Neural cell (in vitro differentiated cells): ENCODE measurements at places on chromosomes 7 and 10. TPM values are rescaled to one million over a fixed set of nuclear protein-coding genes. Genes with fewer than 3 reads are reported as not detected.

Gene HTRA1
- 1.4 and 1.7 TPM in 2 replicates for polyA plus RNA-seq

Gene ZNF680
- 0.32 TPM in 1 of 2 replicates, not detected in the other for polyA plus RNA-seq

Gene NKX1-2
- polyA plus RNA-seq = 0.16 and 0.19 TPM in 2 replicates

Gene RAPGEF5
- 37.8 and 48.0 TPM in 2 replicates for polyA plus RNA-seq

Gene AMZ1
- polyA plus RNA-seq = not detected in 2 replicates
